ENCODE measurements at places on chromosomes 7 and 10.

DNA sequence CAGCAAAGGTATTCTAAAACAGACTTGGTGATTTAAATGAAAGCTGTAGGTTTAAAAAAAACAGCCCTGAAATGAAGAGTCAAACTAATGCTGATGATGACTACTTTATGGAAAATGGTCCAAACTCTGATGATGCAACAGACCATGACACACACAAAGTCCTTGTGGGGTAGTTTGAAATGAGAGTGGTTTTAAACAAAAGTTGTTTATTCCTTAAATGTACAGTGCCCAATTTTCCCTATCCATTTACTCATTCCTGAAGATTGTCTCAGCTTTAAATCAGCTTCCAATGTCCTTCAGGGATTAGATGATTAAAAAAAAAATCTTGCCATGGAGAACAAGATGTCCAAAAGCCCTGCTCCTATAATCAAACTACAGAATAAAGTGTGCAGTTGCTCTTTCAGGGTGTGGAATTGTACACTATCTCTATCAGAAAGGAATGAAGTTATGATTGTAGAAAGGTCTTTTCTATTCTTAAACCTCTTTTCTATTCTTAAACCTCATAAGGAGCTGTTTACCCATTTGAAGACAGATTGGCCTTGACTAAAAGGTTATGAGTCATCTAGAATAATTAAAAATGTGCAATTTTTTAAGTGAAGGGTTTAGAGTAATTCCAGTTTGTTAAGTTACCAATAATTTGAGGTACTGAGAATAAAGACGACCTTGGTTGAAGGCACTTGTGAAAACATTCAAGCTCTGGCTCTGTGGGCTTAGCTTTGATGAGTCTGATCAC is 70.2 kb upstream of the ITGA8 start:
- DNase-seq, result no peak

DNA sequence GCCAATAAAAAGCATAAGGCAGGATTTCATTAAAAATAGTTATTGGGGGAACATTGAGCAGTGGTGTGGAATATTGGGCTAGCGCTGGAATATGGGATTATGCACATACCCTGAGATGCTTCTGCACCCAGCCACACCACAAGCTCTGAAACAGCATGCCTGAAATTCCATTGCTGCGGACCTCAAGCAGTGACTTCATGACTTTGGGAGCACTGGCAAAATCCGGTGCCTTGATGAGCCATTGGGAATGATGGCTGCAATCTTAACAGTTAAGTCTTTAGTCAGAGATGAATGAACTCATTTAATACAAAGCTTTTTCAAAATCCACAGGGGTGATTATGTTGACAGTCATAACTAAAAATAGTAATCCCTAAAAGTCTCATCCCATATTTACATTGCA is 274.7 kb upstream of the MTPN start:
- no peak for DNase-seq

DNA sequence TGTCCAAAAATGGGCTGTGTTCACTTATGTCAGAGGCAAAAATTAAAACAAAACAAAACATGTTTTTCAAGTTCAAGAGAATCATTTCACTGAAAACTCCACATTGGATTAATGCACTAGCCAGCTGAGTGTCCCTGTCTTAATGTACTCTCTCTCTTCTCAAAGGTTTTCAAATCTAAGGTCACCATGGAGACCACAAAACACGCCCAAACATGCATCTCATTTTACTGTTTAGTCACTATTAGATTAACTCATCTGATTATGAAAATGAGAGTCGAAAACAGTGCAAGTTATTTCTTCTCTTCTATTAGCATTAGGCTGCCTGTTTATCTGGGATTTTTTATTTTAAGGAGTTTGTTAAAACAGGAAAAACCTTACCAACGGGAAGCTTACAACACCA is 70.8 kb upstream of the ASAH2 start:
- DNase-seq, result no peak

DNA sequence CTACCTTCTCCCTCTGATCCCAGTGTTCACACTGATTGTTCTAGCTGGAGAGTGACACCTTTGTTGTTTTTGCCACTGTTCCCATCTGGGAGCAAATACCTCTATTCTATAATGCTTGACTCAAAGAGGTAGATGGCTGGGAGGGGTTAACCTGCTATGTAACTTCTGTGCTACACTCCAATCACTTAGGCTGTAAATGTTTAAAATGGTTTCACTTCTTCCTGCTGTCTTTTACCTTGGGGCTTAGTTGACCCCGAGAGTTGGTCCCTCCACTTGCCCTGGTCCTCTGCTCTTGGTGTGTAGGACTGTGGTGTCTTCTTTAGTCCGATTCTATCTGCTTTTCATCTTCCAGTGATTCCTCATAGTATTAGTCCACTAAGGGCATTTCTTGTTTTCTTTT is 22.3 kb downstream of the KLHDC10 start:
- no peak for DNase-seq

- DNase-seq, result no peak
These were observed 644 bp upstream of the ABI1 start for GRCh38 chr10:26861205-26861998.

DNA sequence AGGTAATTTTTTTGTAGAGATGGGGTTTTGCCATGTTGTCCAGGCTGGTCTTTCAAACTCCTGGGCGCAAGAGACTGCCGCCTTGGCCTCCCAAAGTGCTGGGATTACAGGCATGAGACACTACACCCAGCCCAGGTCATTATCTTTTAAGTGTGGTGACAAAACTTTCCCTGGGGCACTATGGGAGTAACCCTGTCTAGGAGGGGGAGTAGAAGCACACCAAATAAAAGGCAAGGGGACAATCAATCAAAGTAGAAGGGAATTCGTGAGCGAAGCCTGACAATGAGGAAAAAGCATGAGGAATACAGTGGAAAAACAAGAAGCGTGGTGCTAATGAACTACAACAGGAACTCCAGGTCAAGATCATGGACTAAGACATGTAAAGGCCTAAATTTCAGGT is 31.4 kb downstream of the IDE start:
- DNase-seq, result no peak
